ENCODE measurements at places on chromosomes 4 and X. TPM values are rescaled to one million over a fixed set of nuclear protein-coding genes. Genes with fewer than 3 reads are reported as not detected.
A peak's percentile ranks its signal among the peaks of the same experiment; 100 is the strongest.

GRCh38 chr4:153207567-153207966, 3.3 kb downstream of the TRIM2 start:
- no peak for DNase-seq
- peaks cover 43% of the 10 kb centered on the region for H3K4me1 ChIP-seq
- no peak overlapping the region for H3K27ac ChIP-seq
- no peaks in the 10 kb centered on the region for H3K27me3 ChIP-seq

DNA sequence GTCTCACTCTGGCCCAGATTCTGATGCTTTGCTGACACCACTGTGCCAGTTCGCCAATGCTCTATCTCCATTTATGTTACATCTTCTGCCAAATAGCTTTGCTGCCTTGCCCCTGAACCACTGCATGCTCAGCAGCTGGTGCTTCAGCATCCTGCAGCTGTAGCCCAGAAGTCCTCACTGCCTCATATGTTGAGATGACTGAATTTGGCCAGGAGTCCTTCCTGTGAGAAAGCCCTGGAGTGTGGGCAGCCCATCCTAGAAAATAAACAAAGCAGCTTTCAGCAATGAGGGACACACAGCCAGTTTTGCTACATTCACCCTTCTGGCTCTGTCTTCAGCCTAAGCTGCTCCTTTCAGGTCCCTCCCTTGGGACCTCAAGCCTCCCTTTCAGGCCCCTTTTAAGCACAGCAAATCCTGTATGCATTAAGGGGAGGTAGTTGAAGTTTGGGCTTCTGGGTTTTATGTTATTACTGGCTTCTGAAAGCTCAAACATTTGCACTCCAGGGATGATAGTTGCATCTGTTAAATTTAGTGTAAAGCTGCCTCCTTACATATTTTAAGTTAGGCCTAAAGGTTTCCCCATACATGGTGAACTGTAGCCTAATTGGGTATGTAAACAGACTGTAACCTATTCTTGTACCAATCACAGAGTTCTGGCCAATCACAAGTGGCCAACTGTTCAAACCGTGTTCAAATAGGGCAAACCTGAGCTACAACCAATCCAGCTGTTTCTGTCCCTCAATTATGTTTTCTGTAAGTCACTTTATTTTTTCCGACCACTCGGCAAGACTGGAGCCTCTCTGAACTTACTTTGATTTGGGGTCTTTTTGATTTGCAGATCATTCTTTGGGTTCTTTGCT, 2.1 kb upstream of the TMEM165 start:
- peaks cover 20% of the 10 kb centered on the region for H3K4me1 ChIP-seq
- DNase-seq, result no peak
- H3K36me3 ChIP-seq, result peaks cover 19% of the 10 kb centered on the region
- H3K4me3 ChIP-seq, result no peak overlapping the region
- no peaks in the 10 kb centered on the region for H3K27me3 ChIP-seq

DNA sequence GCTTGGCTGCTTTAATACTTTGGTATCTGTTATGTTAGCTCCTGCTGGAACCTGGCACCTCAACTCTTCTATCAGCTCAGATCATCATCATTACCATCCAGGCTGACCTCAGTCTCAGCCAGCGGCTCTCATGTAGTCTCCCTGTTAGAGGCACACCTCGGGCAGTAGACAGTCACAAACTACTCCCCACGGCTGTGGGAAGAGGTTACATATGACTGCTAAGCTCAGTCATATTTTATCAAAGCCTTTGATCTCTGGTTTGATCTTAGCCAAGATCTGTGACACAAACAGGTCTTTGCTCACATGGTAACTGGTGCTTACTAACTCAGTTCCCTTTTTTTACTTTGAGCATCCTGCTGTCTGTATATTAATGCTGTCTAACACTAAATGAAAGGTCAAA, 384.9 kb downstream of the CENPC start:
- H3K27ac ChIP-seq, result no peak overlapping the region
- H3K4me1 ChIP-seq, result no peaks in the 10 kb centered on the region
- H3K27me3 ChIP-seq, result no peaks in the 10 kb centered on the region
- no peak for DNase-seq
- no peaks in the 10 kb centered on the region for H3K36me3 ChIP-seq

DNA sequence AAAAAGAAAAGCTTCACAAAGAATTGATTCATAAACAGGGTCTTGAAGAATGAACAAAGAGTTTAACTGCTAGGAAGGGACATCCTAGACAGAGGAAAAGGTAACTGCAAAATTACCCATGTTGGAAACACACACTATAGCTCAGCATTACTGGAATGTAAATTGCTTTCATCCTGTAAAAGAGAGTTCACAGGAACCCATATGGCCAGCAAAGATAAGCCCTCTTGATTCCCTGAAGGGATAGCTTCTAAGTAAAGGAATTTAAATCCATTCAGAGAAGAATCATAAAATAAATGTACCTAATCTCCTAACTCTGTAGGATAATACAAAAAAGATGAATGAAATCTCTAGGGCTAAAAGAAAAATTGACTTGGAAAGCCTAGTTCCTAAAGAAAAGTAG, 107.1 kb upstream of the INTU start:
- H3K27ac ChIP-seq, result no peak overlapping the region
- no peaks in the 10 kb centered on the region for H3K27me3 ChIP-seq
- H3K4me1 ChIP-seq, result no peaks in the 10 kb centered on the region
- DNase-seq, result no peak
- H3K4me3 ChIP-seq, result no peak overlapping the region

DNA sequence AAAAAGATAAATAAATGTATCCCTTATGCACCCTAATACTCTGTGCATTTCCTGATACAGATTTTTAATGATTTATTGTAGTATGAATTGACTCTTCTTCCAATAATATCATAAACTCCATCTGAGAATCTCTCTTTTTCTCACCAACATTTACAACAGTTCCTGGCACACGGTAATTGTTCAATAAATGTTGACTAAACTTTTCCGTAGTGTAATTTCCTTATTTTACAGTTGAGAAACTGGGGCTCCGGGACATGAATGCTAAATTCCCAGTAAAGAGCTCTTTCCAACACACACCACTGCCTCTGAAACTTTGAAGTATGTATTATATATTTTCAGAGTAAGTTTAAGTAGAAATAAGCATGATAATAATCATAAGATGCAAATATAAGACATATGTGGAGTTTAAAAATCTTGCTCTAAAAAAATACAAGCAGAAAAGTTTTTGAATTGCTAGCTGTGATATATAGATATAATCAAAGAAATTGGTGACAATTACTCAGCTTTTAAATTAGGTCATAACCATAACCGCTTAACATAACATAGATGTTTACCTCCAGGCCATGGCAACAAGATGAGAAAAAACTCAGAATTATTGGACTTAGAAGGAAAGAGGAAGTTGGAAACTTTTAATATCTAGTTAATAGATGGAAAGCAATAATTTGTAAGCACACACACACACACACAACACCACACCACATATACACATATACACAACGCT, 28.2 kb upstream of the ANTXR2 start:
- H3K27ac ChIP-seq, result no peak overlapping the region
- H3K4me3 ChIP-seq, result no peak overlapping the region
- H3K4me1 ChIP-seq, result peaks cover 9% of the 10 kb centered on the region
- DNase-seq, result no peak
- H3K27me3 ChIP-seq, result peaks cover 3% of the 10 kb centered on the region

DNA sequence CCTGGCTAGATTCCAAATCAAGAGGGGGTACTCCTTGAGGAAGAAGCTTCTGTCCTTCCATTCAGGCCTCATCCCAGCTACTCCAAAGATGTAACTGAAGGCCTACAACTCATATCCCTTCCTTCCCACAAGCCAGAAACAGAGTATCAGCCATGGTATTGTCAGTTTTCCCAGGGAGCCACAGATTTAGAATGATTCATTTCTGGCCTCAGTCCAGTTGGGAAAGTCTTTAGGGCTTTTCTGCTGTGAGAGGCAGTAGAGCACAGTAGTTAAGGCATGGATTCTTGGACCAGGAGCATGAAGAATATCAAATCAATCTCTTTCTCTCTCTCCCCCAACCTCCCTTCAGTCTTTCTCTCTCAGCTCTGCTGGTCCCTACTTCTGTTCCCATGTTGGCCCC, 505.0 kb downstream of the BCOR start:
- no peak overlapping the region for H3K4me3 ChIP-seq
- no peak overlapping the region for H3K27ac ChIP-seq
- H3K36me3 ChIP-seq, result no peaks in the 10 kb centered on the region

DNA sequence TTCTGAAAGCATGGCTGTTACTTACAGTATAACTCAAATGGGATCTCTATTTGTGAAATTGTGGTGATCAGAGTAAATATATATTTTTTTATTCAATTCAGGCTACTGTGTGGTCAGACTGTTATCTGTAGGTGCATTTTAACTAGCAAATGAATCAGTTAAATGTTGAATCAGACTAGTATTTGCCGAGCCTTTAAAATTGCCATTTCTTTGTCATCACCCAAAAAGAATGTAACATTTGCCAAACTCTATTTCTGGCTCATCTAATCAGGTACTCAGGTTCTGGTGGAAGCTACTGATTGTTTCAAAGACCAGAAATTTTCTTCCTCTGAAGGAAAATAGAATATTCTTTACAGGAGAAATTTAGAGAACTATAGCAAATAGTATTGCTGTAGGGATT, 1.8 kb upstream of the NAA15 start:
- peaks cover 19% of the 10 kb centered on the region for H3K36me3 ChIP-seq
- H3K27ac ChIP-seq, result no peak overlapping the region
- H3K4me3 ChIP-seq, result no peak overlapping the region
- peaks cover 45% of the 10 kb centered on the region for H3K4me1 ChIP-seq

DNA sequence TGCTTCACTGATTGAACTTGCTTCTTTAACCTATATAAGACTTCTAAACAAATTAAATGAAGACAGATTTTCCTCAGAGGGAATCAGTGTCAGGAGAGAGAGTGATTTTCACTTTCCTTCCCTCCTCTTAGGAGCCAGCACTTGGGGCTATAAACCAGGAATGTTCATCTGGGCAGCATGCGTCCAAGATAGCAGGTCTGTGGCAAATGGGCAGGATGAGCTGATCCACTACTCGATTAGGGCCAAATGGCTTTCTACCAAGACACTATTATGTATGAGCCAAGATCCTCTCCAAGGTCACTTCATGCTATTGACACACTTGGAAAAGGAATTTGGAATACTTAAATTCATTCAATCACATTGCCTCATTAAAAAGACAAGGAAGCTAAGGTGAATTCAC, 203.9 kb upstream of the GRID2 start:
- no peak for DNase-seq
- H3K27ac ChIP-seq, result no peak overlapping the region
- H3K4me3 ChIP-seq, result no peak overlapping the region
- no peaks in the 10 kb centered on the region for H3K27me3 ChIP-seq
- no peaks in the 10 kb centered on the region for H3K4me1 ChIP-seq

DNA sequence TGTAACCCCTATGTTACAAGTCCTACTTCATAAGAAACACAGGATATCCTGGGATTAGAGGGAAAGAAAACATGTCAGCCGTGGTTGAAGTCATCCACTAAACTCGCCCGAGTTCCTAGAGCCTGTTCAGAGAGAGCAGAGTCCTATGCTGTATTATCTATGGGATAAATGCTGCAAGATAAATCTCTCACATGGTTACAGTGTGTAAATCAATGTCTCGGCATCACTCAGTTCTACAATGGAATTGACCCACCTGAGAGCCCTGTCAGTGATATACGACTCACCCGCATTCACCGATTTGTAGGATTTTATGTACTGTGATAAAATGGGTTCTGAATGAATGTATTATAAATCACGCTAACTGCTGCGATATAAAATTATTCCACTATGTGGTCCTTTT, 127.8 kb upstream of the ANXA3 start:
- no peaks in the 10 kb centered on the region for H3K4me1 ChIP-seq
- H3K4me3 ChIP-seq, result no peak overlapping the region
- DNase-seq, result no peak
- H3K27me3 ChIP-seq, result peaks cover 3% of the 10 kb centered on the region

- no peaks in the 10 kb centered on the region for H3K36me3 ChIP-seq
- H3K4me1 ChIP-seq, result no peaks in the 10 kb centered on the region
- no peak for DNase-seq
These were observed 5.5 kb upstream of the KLHL8 start for GRCh38 chr4:87225936-87226335.

DNA sequence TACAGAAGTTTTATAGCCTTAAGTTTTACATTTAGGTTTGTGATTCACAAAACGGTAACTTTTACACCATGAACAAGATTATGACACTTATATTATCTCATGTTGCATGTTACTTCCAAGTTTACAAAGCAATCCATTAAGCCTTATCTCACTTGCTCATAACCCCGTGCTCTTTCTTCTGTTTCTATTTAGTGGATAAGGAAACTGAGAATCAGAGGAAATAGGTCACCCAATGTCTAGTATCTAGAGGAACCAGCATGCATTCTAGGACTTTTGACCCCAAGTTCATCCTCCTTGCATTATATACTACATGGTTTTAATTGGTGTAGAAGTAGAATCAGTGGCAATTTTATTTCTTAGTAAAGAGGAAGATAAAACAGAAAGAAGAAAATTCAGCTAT, 67.0 kb upstream of the ANXA3 start:
- no peaks in the 10 kb centered on the region for H3K4me1 ChIP-seq
- H3K27ac ChIP-seq, result no peak overlapping the region
- H3K4me3 ChIP-seq, result no peak overlapping the region
- DNase-seq, result no peak

GRCh38 chr4:8355306-8355705, 85.2 kb downstream of the ACOX3 start:
- H3K27me3 ChIP-seq, result no peaks in the 10 kb centered on the region
- no peaks in the 10 kb centered on the region for H3K4me1 ChIP-seq
- no peak overlapping the region for H3K27ac ChIP-seq
- no peak for DNase-seq
- no peaks in the 10 kb centered on the region for H3K36me3 ChIP-seq

- H3K4me1 ChIP-seq, result peaks cover 79% of the 10 kb centered on the region
- H3K4me3 ChIP-seq, result peak overlapping the region; percentile 28
- H3K27ac ChIP-seq, result peak overlapping the region; percentile 8
- peaks cover 22% of the 10 kb centered on the region for H3K36me3 ChIP-seq
- H3K27me3 ChIP-seq, result no peaks in the 10 kb centered on the region
These were observed 25.5 kb downstream of the IRF2 start for GRCh38 chr4:184448821-184449220.

DNA sequence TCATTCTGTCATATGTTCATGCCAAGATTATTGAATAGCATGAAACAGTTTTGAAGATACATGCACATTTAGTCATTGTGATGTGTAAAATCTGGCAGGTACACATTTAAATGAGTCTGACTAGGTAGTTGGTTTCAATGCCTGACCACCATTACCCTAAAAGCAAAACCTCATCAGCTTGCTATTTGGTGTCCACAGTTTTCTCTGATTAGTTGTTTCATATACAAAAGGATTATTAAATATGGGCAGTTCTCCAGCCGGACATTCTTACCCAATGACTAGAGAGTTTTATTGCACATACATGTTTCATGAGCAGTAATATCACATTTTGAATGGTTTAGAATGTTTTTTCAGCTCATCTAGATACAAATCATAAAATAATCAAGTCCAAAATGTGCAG, 23.7 kb downstream of the DCHS2 start:
- H3K4me1 ChIP-seq, result no peaks in the 10 kb centered on the region
- peaks cover 14% of the 10 kb centered on the region for H3K27me3 ChIP-seq
- H3K4me3 ChIP-seq, result no peak overlapping the region

GRCh38 chr4:152224223-152224622, 311.7 kb downstream of the FBXW7 start:
- H3K4me3 ChIP-seq, result no peak overlapping the region
- no peaks in the 10 kb centered on the region for H3K27me3 ChIP-seq
- H3K27ac ChIP-seq, result no peak overlapping the region
- peaks cover 16% of the 10 kb centered on the region for H3K4me1 ChIP-seq

ARHGAP6 gene
- total RNA-seq, result not detected

AWAT2 gene
- total RNA-seq, result not detected

MFSD8 gene
- 13.0 TPM for total RNA-seq

UCP1 gene
- not detected for total RNA-seq

GAR1 gene
- total RNA-seq, result 30.5 TPM

HOPX gene
- total RNA-seq, result 124 TPM

STK32B gene
- not detected for total RNA-seq

UTP3 gene
- total RNA-seq, result 35.5 TPM

TASL gene
- 1.6 TPM for total RNA-seq

KLHL2 gene
- total RNA-seq, result 25.0 TPM

VCX2 gene
- total RNA-seq, result not detected

TMEM156 gene
- total RNA-seq, result 28.0 TPM

Data from activated CD4-positive, alpha-beta memory T cell treated with anti-CD3 and anti-CD28 coated beads for 36 hours (primary cell).